Peyer's patch (tissue), 4 donors: ENCODE measurements at places on chromosomes 6 and 20. TPM values are rescaled to one million over a fixed set of nuclear protein-coding genes. Genes with fewer than 3 reads are reported as not detected.

DNA sequence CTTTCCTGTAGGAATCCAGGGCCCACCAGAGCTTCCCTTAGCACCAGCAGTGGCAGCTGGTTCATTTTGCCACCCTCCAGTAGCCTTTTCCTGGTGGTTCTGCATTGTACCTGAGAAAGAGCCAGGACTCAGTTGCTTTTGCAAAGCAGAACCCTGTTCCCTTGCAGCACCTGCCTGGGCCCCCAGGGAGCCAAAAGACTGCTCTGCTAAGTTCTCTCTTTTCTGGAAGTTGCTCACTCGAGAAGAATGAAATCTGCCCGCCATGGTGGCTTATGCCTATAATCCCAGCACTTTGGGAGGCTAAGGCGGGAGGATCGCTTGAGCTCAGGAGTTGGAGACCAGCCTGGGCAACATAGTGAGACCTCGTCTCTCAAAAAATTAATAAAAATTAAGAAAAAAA is 24.0 kb downstream of the GHRH start:
- no peaks in the 10 kb centered on the region for H3K36me3 ChIP-seq
- no peak for DNase-seq
- H3K27me3 ChIP-seq, result no peaks in the 10 kb centered on the region
- no peaks in the 10 kb centered on the region for H3K4me1 ChIP-seq
- no peak overlapping the region for H3K27ac ChIP-seq

DNA sequence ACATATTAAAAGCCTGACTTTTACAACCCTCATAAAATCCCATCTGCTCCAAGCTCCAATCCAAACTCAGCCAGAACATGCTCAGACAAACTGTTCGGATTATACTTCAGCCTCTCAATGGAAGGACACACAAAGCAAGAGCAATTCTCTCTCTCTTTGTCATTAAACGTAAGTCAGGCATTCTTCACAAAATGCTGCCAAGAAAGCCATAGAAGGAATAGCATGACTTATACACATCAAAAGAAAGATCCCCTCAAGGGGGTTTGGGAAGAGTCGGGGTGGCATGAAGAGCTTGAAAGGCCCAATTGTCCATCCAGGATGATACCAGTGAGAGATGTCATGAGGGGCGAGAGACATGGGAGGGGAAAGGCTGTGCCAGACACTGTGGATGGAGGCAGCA is 268.9 kb downstream of the PREX1 start:
- H3K36me3 ChIP-seq, result no peaks in the 10 kb centered on the region
- no peaks in the 10 kb centered on the region for H3K27me3 ChIP-seq
- DNase-seq, result no peak
- H3K27ac ChIP-seq, result no peak overlapping the region
- no peaks in the 10 kb centered on the region for H3K4me1 ChIP-seq

- no peaks in the 10 kb centered on the region for H3K27me3 ChIP-seq
- DNase-seq, result no peak
- no peak overlapping the region for H3K4me3 ChIP-seq
- no peaks in the 10 kb centered on the region for H3K4me1 ChIP-seq
- no peaks in the 10 kb centered on the region for H3K36me3 ChIP-seq
Observed at GRCh38 chr6:47195011-47195650, 114.6 kb downstream of the TNFRSF21 start.

- no peaks in the 10 kb centered on the region for H3K36me3 ChIP-seq
- H3K27ac ChIP-seq, result no peak overlapping the region
- no peaks in the 10 kb centered on the region for H3K27me3 ChIP-seq
- DNase-seq, result no peak
- no peak overlapping the region for H3K4me3 ChIP-seq
Observed at GRCh38 chr20:21190869-21191268, 65.0 kb downstream of the KIZ start.

DNA sequence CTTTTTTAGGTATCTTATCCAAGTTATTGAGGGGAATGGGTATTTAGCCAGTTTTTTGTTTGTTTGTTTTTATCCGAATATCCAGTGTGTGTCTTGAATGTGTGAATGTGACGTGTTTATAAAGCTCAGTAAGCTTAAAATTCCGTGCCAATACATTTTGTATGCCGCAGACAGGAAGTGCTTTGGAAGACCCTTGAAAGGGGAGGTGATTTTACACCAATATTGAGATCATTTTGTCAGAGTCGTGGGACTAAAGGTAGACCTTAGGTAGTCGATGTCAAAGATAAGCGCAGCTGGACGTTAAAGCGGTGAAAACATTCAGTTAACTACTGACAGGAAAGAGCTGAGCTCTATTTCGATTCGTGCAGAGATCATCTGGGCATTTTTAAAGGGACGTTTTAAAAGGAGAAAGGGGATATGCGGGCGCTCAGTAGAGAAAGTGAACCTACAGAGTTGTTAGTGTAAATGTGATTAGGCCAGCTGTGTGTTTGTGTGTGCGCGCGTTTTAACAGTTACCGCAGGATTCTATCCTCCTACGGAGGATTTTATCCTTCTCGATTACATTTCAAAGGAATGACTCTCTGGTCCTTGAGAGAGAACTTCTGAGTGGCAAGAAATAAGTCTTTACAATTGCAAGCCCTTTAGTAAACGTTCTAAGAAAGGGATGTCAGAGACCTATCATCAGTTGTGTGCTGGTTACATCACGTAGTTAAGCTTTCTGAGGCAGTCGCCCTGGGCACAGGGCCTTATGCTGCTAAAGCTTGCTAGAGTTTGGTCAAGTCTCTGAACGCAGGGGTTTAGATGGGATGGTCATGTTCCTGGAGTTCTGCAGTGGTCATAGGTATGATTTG is 625 bp upstream of the ECHDC1 start:
- no peaks in the 10 kb centered on the region for H3K36me3 ChIP-seq
- H3K4me1 ChIP-seq, result no peaks in the 10 kb centered on the region
- peak overlapping the region; percentile 84 for H3K4me3 ChIP-seq
- DNase-seq, result no peak
- peak overlapping the region; percentile 90 for H3K27ac ChIP-seq

DNA sequence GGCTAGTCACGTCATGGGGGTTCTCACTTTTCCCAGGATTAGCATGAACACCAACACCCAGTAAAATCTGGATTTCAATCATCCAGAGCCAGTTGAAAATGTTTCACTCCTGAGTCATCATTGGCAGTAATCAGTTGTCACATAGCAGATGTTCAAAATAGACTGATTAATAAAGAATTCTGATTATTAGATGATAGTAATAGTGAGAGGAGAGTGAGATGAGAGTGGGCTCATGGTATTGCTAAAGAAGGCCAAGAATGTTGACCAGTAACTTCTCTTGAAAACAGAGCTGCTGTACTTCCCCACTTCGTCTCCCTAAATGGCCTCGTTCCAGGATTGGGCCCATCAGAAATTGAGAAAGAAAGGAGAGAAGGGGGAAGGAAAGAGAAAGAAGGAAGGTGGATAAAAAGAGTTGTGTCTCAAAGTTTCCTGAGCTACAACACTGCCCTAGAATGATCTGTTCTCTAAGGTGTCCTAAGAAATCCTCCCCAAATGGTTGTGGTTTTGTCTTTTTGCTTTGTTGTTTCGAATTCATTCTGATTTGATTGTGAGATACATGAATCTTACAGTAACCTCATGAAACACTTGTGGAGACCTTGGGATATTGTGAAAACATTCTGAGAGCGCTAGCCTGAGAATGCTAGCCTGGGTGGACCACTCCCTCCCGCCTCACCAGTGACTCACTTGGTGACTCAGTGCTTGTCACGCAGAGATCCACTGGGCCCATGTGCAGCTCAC is 502.2 kb upstream of the JARID2 start:
- H3K36me3 ChIP-seq, result no peaks in the 10 kb centered on the region
- peak; percentile 65 for DNase-seq
- H3K27ac ChIP-seq, result no peak overlapping the region
- H3K27me3 ChIP-seq, result no peaks in the 10 kb centered on the region

DNA sequence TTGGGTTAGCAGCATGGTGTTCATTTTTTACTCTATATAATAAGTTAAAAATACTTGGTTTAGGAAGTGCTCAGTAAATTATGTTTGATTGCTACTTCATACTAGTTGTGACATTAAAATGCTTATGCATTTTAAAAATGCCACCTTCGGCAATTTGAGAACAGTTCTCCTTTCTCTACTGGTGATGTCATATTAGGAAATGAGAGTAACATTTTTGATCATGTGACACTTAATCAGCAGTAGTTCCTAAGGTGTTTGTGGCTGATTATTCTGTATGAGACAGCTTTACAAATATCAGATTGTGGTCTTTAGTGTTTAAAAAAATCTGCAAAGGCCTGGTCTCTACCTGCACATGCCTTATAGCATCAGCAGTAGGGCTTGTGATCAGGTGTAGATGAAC is 4.4 kb downstream of the GZF1 start:
- H3K4me1 ChIP-seq, result peaks cover 20% of the 10 kb centered on the region
- DNase-seq, result no peak
- no peak overlapping the region for H3K4me3 ChIP-seq

GRCh38 chr6:169789944-169790927 is 38.8 kb downstream of the ERMARD start:
- H3K4me1 ChIP-seq, result peaks cover 4% of the 10 kb centered on the region
- H3K27ac ChIP-seq, result peak overlapping the region; percentile 74
- peak; percentile 88 for DNase-seq
- no peaks in the 10 kb centered on the region for H3K27me3 ChIP-seq
- H3K36me3 ChIP-seq, result no peaks in the 10 kb centered on the region

Gene TNXB
- 301 TPM for total RNA-seq

Gene CRYBG1
- 60.2 TPM for total RNA-seq

Gene OPRL1
- not detected for total RNA-seq

Gene VNN1
- total RNA-seq, result 296 TPM
